ENCODE measurements at places on chromosomes 16 and 17.
A peak's percentile ranks its signal among the peaks of the same experiment; 100 is the strongest.

- DNase-seq: no peak
Measured at GRCh38 chr16:67773099-67773498, 33.3 kb downstream of the RANBP10 start.

GRCh38 chr17:63190821-63191370 is 224.9 kb downstream of the TANC2 start:
- no peak for DNase-seq

DNA sequence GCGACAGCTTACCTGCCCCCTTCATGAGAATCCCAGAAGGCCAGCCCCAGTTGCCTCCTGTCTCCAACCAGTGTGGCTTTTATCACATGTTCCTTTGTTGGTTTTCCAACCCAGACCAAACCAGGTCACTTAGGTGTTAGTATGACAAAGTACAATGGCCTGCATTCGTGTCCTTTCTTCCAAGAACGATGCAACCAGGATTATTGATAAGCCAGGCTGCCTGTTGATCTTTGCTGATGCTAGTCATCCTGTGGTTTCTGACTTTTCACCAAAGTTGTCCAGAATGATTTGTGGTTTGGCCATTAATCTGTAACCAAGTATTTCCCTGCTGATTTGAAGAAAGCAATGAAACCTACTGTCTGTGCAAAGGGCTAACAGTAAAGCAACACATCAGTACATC is 191.4 kb downstream of the CYLD start:
- no peak for DNase-seq

DNA sequence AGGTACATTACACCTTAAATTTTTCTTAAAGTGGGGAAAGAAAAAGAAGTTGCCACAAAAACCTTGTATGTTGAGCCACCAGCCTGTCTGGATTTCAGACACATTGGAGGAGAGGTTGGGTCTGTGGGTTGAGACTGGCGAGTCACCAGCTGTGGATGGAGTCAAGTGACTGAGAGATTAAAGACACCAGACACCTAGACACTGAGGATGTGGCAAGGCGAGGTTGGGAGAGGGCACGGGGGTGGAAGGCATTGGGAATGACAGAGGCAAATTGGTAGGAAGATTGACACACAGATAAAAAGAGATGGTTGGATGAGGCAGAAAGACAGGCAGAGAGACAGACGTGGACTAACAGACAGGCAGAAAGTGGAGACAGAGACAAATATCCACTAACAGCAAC is 49.6 kb downstream of the KCNJ12 start:
- no peak for DNase-seq

DNA sequence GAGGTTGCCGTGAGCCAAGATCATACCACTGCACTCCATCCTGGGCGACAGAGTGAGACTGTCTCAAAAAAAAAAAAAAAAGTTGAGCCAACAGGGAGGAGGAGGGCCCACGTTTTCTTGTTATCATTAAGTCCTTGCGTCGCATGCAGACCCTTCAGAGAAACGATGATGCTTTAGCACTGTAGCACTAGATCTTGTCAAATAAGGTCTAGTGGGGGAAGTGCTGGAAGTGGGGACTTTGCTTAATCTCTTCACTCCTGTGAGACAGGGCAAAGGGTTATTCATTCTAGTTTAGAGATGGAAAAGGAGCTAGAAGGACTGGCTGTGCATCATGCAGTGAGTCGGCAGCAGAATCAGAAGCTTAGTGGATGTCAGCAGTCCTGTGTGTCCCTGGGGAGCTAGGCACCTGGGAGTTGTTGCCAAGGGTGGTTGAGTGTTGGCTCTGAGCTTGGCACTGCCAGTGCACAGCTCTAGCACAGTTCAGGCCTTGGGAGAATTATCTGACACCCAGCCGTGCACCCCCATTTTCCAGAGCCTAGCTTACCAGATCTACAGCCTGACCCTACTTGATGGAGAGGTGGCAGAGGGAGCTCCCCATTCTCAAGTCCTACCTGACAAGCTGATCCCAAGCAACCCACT is 33.4 kb upstream of the TBX2 start:
- DNase-seq: no peak

DNA sequence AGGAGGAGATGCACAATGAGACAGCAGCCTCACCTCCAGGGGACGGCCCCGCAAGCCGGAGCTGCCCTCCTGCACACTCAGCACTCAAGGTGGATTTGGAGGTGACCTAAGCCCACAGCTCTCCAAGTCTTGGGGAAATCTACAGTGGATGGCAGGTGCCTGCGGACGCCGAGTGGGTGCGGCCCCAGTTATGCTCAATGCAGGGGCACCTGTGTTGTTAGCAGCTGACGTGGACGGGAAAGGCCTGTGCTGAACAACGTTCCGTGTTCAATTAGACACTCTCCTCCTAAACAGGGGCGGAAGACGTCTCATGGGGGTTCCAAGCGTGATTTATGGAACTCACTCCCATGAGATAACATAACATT is 22.0 kb upstream of the METRNL start:
- DNase-seq: no peak

DNA sequence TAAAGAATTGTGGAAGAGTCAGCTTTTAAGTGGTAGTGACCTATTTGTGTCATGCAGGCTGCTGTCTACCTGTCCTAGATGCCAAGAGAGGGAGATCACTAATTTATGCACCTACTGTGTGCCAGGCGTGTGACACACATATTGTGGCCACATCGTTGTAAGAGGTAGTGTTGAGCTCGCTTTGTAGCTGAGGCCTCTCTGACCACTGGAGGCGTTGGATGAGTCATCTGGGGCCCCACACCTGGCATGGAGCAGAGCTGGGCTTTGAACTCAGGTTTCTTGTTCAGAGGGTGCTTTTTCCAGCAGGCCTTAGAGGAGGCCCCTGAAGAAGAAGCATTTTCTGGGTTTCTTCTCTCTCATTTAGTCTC is 52.3 kb upstream of the LGALS9 start:
- no peak for DNase-seq

- DNase-seq: no peak
Measured at GRCh38 chr17:80328634-80329380, 68.2 kb downstream of the RNF213 start.

DNA sequence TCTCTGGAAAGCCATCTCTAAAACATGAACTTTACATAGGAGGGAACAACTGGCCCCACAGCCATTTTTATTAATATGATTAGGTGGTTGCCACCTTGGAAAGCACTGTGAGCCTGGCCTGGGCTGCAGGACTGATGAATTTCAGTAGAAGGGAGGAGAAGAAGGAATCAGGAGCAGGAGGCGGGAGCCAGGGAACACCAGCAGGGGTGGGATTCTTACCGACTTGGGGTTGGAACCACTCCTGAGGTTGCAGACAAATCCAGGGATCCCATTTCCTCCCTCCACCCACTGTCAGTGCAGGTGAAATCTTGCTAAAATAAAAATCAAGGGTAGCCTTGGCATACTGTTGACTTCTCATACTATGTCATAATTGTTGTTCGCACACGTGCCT is 16.9 kb upstream of the MAP3K14 start:
- no peak for DNase-seq

DNA sequence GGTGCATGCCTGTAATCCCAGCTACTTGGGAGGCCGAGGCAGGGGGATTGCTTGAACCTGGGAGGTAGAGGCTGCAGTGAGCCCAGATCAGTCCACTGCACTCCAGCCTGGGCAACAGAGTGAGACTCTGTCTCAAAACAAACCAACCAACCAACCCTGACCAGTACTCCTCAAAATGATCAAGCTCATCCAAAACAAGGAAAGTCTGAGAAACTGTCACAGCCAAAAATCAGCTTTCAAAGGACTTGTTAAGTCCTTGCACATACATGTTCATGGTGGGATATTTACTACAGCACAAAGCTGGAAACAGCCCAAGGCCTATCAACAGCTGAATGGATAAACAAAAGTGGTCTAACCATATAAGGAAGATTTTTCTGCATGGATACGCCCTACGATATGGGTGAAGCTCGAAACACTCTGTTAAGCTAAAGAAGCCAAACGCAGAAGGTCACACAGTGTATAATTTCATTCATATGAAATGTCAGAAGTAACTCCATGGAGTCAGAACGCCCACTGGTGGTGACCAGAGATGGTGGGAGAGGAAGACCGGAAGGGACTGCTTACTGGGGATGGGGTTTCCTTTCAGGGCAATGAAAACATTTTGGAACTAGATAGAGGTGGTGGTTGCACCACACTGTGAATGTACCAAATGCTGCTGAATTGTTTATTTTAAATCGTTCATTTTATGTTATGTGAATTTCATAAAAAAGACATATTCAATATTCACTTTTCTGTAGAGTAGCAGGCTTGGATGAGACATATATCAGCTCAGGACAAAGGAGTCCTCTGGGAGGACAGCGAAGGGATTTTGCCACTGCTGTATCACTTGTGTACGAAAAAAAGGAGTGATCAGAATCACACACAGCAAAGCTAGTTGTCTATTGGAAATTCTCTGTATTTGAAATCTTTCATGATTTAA is 17.7 kb downstream of the CCL17 start:
- no peak for DNase-seq

DNA sequence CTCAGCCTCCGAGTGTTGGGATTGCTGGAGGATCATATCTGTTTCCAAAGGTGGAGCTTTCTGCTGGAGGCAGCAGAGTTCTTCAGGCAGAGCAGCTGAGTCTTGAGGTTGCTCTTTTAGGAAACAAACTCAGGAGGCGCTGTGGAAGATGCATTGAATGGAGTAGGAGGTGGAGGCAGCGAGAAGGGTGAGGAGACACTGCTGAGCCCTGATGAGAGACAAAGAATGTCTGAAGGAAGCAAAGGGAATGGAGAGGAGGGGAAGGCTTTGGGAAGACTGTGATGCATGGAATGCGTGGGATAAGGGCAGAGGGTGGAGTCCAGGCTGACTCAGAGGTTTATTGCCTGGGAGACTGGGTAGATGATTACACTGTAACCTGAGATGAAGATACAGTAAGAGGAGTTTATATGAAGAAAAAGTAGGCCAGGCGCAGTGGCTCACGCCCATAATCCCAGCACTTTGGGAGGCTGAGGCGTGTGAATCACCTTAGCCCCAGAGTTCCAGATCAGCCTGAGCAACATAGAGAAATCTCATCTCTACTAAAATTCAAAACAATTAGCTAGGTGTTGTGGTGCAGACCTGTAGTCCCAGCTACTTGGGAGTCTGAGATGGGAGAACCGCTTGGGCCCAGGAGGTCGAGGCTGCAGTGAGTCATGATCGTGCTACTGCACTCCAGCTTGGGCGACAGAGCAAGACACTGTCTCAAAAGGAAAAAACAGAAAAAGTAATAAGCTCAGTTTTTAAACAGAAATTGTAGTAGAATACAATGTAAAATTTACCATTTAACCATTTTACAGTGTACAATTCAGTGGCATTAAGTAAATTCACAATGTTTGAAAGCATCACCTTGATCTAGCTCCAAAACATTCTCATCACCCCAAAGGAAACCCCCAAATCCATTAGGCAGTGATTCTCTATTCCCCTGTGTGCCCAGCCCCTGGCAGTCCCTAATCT is 17.8 kb upstream of the TMEM219 start:
- no peak for DNase-seq

DNA sequence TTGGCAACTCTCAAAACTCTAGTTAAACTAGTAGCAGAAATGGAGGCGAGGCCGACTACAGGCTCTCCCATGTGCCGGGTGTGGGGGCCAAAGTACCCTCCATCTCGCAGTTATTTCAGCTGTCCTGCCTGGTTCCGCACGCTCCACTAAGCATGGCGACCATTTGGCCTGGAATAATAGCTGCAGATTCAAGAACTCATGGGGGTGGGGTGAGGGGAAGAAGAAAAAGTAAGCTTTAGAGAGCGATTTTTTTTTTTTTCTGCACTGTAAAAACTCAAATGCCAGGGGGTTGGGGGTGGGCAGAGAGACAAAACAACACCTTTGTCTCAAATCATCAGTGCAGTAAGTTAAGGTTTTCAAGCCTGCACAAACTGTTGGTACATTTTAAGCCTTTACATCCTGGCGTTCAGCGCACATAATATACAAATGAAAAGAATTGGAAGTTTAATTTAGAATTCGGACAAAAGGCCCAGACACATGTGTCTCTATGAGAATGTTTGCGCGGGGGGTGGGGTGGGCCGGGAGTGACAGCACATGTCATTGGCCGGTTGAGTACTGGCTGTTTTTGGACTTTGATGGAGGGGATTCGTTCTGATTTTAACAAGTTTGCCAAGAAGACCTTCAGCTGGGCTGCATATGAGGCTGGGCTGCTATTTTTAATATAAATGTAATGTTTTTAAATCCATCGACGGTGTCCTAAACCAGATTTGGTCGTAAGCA is 694.7 kb upstream of the SALL1 start:
- no peak for DNase-seq

DNA sequence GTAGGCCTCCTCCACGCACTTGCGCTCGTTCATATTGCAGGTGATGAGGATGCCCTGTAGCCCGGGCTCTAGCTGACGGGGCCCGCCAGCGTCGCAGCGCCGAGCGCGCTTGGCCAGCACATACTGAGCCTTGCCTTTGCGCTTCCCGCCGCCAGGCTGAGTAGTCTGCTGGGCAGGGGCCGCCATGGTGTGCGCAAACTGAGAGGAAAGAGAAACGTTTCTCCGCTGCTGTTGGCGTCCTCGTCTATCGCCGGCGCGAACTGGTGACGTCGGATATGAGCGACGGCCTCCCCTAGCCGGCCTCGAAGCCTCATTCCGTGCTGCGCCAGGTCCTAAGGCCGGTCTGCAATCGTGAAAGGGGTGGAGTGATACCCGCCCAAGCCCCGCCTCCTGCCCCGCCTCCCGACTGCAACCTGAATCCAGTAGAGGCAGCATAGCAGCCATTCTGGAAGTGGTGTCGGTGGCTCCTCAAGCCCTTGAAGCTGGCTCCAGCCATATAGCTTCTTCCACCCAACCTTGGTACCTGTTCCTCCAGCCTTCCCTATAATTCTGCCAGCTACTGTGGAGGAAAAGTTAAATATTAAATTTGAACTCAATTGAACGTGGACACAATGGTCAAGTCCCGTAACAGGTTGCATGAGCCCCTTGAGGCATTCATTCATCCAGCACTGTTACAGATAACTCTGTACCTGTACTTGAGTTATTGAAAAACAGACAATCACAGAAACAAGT is at the start of gene THUMPD1:
THUMPD1 (minus strand) TSS at position 265 of the 732 bp plus-strand sequence; CDS start at position 186, 79 bp downstream.
- peak; percentile 99 for DNase-seq

DNA sequence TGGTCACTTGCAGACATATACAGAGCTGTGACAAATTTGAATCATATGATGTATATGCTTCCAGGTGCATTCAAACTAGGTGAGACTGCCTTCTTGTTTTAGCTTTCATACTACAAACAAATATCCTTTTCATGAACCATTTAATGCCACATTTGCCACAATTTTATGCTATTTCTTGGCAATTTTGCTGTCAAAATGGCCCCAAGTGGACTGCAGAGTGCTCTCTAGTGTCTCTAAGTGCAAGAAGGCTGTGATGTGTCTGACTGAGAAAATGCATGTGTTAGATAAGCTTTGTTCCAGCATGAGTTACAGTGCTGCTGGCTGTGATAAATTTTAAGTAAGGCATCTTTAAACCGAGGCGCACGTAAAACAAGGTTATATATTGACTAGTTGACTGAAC is 38.3 kb downstream of the CDH13 start:
- DNase-seq: no peak

GRCh38 chr17:11589716-11590115 is 8.6 kb upstream of the DNAH9 start:
- no peak for DNase-seq

GRCh38 chr17:67289181-67289876 is 44.3 kb upstream of the HELZ start:
- DNase-seq: no peak
